Mammary epithelial cell (primary cell): ENCODE measurements at places on chromosomes 2 and 18.
A peak's percentile ranks its signal among the peaks of the same experiment; 100 is the strongest.

GRCh38 chr2:189360861-189361260, 80.4 kb upstream of the WDR75 start:
- DNase-seq = no peak

- no peak for DNase-seq
These were observed 152.0 kb upstream of the ZEB2 start for GRCh38 chr2:144671695-144672455.

- DNase-seq = no peak
These were observed 253.1 kb downstream of the TCF4 start for GRCh38 chr18:55334875-55335274.

DNA sequence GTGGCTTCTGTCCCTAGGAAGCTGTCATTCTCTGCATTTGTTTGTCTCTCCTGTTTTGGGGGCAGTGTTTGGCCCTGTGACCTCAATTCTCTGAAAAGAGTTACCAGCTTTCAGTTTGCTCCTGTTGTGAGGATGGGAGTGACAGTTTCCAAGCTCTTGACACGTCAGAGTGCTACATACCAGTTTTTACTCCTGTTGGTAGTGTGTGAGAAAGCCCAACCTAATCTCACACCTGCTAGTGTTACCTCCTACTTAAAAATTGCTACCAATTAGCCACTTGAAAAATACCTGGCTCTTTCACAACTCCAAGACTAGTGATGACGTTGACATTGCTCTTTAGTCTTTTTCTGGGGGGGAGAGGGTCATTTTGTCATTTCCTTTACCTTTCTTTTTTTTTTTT, 14.1 kb downstream of the SKA1 start:
- DNase-seq = no peak

DNA sequence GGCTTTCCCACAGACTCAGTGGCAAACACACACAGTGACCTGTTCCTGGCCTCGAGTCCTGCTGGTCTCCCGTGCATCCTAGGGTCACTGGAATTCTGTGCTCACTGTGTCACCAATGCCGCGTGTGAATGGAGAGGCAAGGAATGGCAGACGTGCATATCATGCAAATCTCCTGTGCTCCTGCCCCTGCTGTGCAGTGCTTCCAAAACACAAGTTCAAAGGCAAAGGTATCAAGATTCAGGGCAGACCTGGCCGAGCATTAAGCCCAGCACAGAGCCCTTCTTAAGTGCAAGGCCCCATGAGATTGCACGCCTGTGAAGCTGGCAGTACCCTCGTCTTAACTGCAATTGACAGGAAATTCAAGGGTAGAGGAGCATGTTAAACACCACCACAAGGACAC, 129.1 kb downstream of the NDUFA10 start:
- DNase-seq = no peak

DNA sequence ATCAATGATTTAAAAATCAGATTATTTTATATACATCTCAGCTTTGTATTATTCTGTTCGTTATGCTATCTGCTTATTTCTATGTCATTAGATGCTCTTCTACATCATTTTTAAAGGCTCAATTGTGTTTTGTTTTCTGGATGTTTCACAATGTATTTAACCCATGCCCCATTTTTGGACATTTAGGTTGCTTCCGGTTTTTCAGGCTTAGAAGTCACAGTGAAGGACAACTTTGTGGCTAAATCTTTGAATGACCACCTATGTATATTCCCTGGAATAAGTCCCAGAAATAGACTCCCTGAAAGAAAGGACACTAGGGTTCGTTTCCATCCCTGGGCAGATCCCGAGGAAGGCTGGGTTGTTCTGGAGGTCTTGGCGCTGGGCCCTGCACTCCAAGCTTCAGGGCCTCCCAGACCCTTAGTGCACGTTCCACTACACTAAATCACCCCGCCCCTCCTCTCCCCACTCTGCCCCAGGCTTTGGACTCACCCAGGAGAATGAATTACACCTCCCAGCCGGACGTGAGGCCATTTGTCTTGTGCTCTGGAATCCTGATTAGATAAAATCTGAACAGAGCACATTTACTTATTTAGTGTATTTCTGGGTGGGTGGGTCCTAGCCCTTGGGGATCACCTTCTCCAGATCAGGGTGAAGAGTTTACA, 188.2 kb downstream of the ZFP36L2 start:
- peak; percentile 54 for DNase-seq

- no peak for DNase-seq
These were observed 96.6 kb downstream of the QPCT start for GRCh38 chr2:37441055-37441454.

- no peak for DNase-seq
These were observed 109.5 kb downstream of the CABYR start for GRCh38 chr18:24248359-24248758.

GRCh38 chr2:215002500-215002899, 135.9 kb downstream of the ABCA12 start:
- DNase-seq = no peak

DNA sequence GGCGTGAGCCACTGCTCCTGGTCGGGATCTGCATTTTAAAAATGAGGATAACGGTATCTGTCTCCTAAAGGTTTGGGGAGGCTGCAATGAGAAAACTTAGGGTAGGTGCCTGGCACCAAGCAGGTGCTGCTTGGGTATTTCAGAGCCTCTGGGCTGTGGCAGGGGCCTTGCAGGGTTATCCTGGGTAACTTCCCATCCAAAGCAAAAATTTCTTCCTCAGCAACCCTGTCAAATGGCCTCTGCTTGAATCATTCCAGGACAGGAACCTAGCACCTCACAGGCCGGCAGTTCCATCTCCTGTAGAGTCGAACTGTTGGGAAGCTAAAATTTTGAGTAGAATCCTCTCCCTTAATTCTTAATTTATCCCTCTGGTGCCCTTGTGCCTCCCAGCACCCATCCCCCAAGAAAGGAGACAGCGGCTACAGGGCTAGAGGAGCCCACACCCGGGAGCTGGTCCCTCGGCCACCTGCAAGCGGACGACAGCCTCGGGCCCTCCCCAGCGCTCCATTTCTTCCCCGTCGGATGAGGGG, 868 bp downstream of the CGREF1 start:
- DNase-seq = no peak

GRCh38 chr2:95346231-95346737, 49.1 kb downstream of the KCNIP3 start:
- DNase-seq = peak; percentile 66

DNA sequence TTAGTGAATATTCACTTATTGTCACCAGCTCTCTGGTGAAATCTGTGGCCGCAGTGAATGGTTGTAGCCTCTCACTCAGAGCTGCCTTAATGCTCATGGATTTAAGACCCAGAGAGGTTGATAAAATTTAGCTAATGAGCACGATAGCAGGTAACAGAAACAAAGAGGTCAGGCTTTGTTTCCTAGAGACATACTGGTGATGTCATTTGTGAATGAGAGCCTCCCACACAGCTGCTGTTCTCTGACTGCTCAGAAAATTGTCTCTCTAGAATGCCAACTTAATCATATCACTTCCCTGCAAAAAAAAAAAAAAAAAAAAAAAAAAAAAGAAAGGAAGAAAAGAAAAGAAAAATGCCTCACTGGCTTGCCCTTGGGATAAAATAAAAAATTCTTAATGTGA, 411.7 kb upstream of the MYT1L start:
- peak; percentile 24 for DNase-seq

DNA sequence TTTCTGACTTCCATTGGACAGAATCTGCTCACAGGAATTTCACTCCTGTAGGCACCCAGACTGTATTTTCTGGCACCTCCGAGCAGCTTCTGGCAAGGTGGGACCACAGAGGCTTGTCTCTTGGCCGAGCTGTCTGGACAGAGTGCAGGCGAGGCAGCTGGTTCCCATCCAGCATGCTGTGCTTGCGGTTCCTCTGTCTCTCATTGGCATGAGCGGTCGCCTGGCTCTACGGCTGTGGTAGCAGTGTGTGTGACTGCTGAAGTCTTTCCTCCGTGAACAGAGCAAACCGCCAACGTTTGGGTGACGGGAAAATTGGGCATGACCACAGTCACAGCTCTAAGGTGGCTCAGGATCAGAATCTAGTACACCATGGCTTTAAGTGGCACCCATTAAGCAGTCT, 411.7 kb upstream of the NETO1 start:
- no peak for DNase-seq

DNA sequence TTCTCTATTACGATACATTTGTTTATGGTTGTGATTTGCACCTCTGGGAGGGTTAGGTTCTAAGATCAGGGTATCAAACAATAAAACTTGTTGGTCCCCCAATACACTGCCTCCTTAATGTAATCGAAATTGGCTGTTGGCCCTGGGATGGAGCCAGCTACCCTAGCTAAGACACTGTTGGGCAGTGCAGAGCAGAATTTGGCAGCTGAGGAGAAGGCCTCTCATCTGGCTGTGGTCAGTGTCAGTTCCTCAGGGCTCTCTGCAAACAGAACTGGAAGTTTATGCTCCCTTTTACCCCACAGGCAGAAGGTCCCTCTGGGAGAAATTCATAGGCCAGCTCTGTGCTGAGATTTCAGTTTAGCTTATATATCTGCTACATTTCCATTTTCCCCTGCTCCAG, 8.6 kb upstream of the HAAO start:
- DNase-seq = no peak

DNA sequence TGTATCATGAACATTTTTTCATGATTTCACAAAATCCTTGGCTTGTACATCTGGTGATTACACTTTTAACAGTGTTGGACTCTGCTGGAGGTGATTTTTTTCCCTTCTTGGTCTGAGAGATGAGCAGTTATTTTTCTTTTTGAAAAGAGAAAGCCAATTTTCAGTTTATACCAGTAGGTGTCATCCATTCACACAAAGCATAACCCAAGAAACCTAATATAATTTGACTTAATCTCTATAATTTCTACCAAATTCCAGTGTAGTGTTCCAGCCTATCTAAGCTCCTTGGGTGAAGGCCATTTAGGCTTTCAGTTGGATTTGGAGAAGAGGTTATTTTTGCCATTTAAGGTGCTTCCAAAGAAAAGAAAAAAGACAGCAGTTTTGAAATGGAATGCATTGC, 7.7 kb upstream of the ICOS start:
- DNase-seq = no peak

DNA sequence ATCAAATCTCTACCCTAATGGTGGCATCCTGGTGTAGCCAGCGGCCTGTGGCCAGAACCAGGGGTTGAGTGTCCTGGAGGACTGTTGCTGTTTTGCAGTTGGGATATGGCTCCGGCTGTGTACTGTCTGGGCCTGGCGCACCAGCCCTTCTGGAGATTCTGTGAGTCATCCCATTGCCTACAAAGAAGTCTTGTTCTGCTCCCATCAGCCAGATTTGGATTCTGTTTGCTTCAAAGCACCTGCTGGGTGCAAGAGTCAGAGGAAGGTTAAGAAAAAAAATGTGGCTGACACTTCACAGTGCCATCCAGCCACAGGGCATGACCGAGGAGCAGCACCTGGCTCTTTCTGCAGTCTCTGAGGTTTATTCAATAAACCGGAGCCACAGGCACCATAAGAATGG, 41.0 kb upstream of the ASAP2 start:
- peak; percentile 89 for DNase-seq

DNA sequence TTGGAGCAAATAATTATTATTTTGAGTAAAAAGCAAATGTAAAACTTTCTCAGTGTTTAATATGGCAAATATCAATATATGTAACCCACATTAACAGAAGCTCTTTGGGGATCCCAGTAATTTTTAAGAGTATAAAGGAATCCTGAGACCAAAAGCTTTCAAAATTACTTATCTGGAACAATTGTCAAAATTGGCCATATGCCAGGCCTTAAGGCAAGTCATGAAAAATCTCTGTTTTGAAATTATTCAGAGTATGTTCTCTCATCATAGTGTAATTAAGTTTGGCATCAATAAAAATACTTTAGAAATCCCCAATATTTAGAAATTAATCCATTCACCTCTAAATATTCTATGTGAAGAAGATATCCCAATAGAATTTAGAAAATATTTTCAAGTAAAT, 225.3 kb upstream of the ARL4C start:
- DNase-seq = no peak

DNA sequence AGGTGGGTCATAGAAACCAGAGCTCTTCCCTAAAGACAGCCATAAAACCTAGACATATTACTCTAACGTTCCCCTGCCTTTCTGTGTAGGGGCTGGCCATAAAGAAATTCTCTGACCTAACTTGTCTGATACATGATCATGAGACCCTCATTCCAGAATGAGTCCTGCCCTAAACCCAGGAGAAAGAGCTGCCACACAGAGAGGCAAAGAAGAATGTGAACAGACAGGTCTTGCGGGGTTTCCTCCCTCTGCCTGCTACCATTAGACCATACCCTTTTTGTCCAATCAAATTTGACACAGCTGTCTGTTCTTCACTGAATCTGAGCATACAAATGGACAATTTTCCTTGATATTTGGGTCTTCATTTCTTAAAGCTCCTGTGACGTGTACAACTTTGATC, 198.8 kb upstream of the LHCGR start:
- DNase-seq = no peak

- DNase-seq = no peak
These were observed 282.5 kb downstream of the CLIP4 start for GRCh38 chr2:29397713-29398112.

GRCh38 chr18:49931179-49931578, 117.8 kb upstream of the ACAA2 start:
- DNase-seq = no peak

- peak; percentile 56 for DNase-seq
These were observed 23.4 kb downstream of the CENPA start for GRCh38 chr2:26809211-26809610.

DNA sequence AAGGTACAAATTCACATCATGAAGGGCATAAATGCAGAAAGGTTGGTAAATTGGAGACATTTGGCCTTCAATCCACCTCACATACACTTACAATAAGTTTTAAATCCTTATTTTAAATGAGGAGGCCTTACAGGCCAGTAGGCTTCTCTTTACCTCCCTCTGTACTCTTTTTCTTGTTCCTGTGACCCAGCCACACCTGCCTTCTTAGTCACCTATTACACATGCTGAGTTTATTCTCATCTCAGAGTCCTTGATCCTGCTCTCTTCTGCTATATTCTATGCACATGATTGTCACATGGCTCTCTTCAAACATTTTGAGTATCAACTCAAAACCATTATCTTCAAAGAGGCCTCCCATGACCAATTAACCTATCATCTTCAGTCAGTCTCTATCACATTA, 491.5 kb downstream of the SATB2 start:
- peak; percentile 11 for DNase-seq

DNA sequence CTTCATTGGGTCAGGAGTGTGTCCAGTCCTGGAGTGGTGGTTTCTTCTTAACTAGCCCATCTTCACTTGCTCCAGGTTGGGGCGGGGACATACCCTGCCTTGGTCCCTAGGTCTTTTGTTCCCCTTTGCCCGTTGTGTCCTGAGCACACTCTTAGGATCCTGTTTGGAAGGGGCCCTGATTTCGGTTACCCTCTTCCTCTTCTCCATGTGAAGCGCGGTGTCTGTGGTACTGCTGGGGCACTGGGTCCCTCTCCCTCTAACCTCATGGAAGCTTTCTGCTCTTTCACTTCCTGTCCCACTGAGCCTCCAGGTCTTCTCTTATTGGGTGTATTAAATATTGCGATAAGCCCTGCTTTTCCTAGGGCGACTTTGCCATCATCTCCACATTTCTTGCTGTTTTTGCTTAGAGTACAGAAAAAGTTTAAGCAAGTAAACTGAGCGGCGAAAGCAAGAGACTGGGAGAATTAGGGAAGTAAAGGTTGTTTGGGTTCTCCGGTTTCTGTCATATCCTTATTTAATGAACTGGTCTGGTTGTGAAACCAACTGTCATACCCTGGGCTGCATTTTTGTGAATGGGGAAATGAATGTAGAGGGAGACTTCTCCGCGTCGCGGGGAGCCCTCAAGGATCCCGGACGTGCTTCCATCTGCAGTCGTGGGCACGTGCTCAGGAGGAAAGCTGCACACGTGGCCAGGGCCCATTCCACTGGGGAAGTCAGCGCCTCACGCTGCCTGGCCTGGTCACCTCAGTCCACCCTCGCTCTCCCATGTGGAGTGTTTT, 73.8 kb upstream of the B3GNT7 start:
- no peak for DNase-seq

- DNase-seq = no peak
These were observed 1.6 kb upstream of the SLC66A2 start for GRCh38 chr18:79952996-79953559.
